ENCODE measurements at places on chromosomes 2 and 18. TPM values are rescaled to one million over a fixed set of nuclear protein-coding genes. Genes with fewer than 3 reads are reported as not detected.

EMILIN2 gene
- 53.4 TPM for total RNA-seq

PLEKHH2 gene
- total RNA-seq: 25.1 TPM

POTEE gene
- total RNA-seq: 0.62 TPM

NPHP1 gene
- 1.0 TPM for total RNA-seq

TRIM43 gene
- total RNA-seq: 0.25 TPM

PLCD4 gene
- total RNA-seq: 0.23 TPM

CXXC1 gene
- total RNA-seq: 94.9 TPM

TUBB8B gene
- not detected for total RNA-seq

SLC38A11 gene
- not detected for total RNA-seq

POTEJ gene
- total RNA-seq: not detected

RIT2 gene
- total RNA-seq: not detected

FAM237A gene
- not detected for total RNA-seq

ALPI gene
- not detected for total RNA-seq

PRKAG3 gene
- total RNA-seq: not detected

DNA sequence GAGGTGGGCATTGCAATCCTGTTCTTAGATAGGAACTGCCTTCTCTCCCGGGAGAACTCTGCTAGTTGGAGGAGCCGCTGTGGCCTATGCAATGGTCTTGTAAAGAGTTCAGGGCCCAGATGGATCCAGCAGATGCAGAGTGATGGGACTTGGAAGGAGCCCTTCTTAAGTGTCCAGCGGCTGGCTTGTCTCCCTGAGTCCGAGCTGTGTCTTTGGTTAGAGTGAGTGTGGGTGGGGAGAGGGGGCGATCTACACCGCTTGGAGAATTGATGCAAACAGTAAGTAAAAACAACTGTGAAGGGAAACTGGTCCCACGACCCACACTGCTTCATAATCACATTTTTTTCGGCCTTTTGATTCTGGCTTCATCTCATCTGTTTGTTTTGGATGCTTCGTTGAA, 89.8 kb upstream of the CYRIA start:
- H3K27me3 ChIP-seq: peaks cover 6% of the 10 kb centered on the region
- DNase-seq: no peak
- H3K36me3 ChIP-seq: no peaks in the 10 kb centered on the region
- no peaks in the 10 kb centered on the region for H3K4me1 ChIP-seq
- H3K27ac ChIP-seq: no peak overlapping the region

DNA sequence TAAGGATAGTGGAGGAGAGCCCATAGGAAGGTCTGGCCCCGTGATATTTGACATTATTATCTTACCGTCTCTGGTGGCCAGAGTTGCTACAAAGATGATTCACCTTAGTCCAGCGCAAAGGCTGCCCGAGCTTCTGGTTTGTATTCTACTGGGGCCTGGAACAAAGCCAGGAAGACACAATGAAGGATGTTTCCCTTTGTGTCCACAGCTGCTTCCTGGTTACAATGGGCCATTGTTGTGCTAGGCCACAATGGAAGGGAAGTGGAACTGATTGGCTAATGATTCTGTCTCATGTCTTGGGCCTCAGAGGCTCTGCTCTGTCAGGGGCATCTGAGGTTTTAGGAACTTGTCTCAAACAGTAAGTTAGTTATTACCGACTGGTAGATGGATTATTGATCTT, 132.2 kb downstream of the TDRD15 start:
- H3K27ac ChIP-seq: no peak overlapping the region
- no peaks in the 10 kb centered on the region for H3K36me3 ChIP-seq
- H3K4me3 ChIP-seq: no peak overlapping the region
- no peaks in the 10 kb centered on the region for H3K27me3 ChIP-seq
- DNase-seq: no peak

- no peaks in the 10 kb centered on the region for H3K36me3 ChIP-seq
- DNase-seq: no peak
- no peaks in the 10 kb centered on the region for H3K27me3 ChIP-seq
- H3K4me1 ChIP-seq: peaks cover 31% of the 10 kb centered on the region
- no peak overlapping the region for H3K4me3 ChIP-seq
Measured at GRCh38 chr18:77001041-77001440, 131.5 kb downstream of the MBP start.

GRCh38 chr2:157830696-157831570, 45.2 kb downstream of the ACVR1 start:
- H3K4me1 ChIP-seq: peaks cover 23% of the 10 kb centered on the region
- no peaks in the 10 kb centered on the region for H3K27me3 ChIP-seq
- peak overlapping the region; percentile 33 for H3K27ac ChIP-seq
- peaks cover 20% of the 10 kb centered on the region for H3K36me3 ChIP-seq
- H3K4me3 ChIP-seq: no peak overlapping the region

GRCh38 chr18:54359233-54359632, 1.5 kb downstream of the C18orf54 start:
- no peaks in the 10 kb centered on the region for H3K27me3 ChIP-seq
- no peak overlapping the region for H3K27ac ChIP-seq
- H3K36me3 ChIP-seq: peaks cover 22% of the 10 kb centered on the region
- peak overlapping the region; percentile 99 for H3K4me3 ChIP-seq

- no peak for DNase-seq
- peaks cover 30% of the 10 kb centered on the region for H3K4me1 ChIP-seq
- peaks cover 18% of the 10 kb centered on the region for H3K27me3 ChIP-seq
- H3K36me3 ChIP-seq: peaks cover 9% of the 10 kb centered on the region
- no peak overlapping the region for H3K4me3 ChIP-seq
- H3K27ac ChIP-seq: no peak overlapping the region
Measured at GRCh38 chr2:212975333-212975732, 176.1 kb downstream of the IKZF2 start.

DNA sequence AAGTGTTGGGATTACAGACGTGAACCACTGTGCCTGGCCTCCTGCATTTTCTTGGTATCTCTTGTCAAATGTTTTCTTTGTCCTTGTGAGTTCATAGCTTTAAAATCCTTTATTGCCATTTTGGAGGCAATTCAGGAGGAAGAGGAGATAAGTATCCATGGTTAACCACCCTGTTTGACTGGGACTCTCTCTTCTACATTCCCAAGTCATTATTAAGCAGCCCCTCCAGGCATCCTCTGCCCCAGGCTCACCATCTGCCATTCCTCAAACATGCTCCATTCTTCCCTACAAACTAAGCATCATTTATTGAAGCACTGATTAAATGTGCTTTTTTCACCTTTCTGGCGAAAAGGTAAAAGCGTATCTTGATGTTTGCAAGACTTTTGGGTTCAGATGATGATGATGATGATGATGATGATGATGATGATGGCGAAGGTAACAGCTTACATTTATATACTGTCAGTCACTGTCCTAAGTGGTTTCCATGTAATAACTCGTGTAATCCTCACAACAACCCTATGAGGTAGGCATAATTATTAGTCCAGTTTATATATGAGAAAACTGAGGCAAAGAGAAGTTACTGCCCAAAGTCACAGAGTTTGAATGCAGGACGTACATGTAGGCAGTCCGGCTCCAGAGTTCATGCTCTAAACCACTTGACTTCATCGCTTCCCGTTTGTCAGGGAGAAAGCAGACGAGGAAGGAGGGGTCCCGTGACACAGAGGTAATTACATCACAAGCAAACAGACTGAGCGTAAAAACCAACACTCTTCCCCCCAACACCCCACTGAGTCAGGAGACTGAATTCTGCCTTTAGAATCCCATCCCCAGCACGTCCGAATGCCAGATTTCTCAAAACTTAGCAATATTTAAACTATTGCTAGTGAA, 69.7 kb upstream of the ACKR3 start:
- no peak overlapping the region for H3K4me3 ChIP-seq
- no peak overlapping the region for H3K27ac ChIP-seq
- no peaks in the 10 kb centered on the region for H3K36me3 ChIP-seq
- no peak for DNase-seq
- peaks cover 15% of the 10 kb centered on the region for H3K27me3 ChIP-seq
- peaks cover 1% of the 10 kb centered on the region for H3K4me1 ChIP-seq

DNA sequence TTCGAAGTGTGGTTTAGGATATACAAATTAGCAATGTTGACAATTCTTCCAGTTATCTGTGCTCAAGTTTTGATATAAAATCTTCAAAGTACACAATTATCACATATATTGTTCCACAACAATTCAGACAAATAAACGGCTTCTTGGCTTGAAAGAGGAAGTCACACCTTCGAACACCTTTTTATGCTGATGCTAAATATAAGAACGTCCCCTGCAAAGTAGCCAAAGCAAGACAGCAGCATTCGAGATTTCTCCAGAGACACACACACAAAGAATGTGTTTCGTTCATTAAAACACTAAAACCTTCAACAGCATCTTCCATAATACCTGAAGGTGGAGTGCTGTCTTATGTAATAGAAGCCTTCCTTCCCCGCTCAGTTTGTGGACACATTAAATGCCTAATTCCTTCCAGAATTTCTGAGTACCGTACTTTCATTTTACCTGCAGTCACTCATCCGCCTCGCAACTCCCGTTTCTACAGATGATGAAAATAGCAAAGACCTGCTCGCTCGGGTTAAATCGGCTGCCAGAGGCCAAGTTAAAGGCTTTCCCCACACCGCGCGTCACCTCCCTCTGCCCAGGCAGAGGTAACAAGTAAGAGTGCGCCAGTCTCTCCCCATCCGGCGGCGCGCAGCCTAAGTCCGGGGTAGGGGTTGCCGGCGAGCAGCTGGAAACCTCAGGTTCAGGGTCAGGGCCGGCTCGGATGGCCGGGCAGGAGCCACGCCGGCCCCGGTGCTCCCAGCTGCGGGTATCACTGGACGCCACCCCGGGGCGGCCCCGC, 847 bp downstream of the SERPINE2 start:
- H3K27me3 ChIP-seq: peaks cover 43% of the 10 kb centered on the region
- H3K36me3 ChIP-seq: peaks cover 7% of the 10 kb centered on the region
- peak overlapping the region; percentile 13 for H3K27ac ChIP-seq

DNA sequence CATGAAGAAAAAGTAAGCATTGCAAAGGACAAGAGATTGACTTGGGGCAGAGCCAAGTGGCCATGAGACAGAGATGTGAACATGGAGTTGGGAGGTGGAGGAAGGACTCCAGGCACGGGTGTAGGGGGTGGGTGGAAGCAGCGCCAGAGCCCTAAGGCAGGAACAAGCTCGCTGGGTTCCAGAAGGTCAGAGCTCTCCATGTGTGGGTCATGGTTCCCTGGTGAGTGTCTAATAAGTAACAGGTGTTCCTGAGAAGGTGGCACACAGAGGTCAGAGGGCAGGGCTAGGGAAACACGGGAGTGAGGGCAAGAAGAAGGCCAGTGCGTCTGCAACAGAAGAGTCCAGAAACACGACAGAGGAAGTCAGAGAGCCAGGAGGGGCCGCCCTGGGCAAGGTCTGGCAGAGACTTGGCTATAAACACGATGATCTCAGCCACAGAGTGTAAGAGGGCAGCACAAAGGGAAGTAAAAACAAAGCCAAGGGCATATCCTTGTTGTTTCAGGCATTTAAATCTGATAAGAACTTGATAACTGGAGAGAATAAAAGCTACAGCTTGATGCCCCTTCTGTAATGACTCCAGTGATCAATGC, 260.8 kb downstream of the TGIF1 start:
- peaks cover 8% of the 10 kb centered on the region for H3K27me3 ChIP-seq
- H3K4me1 ChIP-seq: peaks cover 1% of the 10 kb centered on the region
- DNase-seq: no peak
- no peak overlapping the region for H3K27ac ChIP-seq

- no peak overlapping the region for H3K4me3 ChIP-seq
- H3K27ac ChIP-seq: no peak overlapping the region
- no peaks in the 10 kb centered on the region for H3K4me1 ChIP-seq
Measured at GRCh38 chr18:55967019-55967418, 379.0 kb upstream of the TCF4 start.

GRCh38 chr18:49412679-49413078, 47.8 kb downstream of the DYM start:
- H3K36me3 ChIP-seq: no peaks in the 10 kb centered on the region
- DNase-seq: no peak
- H3K4me1 ChIP-seq: peaks cover 23% of the 10 kb centered on the region
- H3K27ac ChIP-seq: peak overlapping the region; percentile 29
- H3K27me3 ChIP-seq: no peaks in the 10 kb centered on the region
- H3K4me3 ChIP-seq: no peak overlapping the region

DNA sequence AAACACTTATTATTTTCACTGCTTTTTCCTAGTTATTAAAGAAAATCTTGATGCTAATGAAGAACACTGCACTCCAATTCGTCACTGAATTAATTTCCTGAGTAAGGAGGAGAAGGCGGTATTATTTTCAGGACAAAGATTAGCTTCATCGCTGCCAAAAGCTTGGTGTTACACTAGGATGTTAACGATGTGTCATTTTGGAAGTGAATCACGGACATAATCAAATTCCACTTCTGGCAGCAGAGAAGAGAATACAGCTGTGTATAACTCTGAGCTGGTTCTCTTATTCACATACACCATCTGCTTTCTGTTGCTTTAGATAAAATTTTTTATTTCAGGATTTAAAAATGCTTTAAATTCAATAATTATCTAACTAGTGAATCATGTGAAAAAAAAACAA, 74.1 kb downstream of the SCG2 start:
- no peaks in the 10 kb centered on the region for H3K4me1 ChIP-seq
- H3K36me3 ChIP-seq: no peaks in the 10 kb centered on the region
- DNase-seq: no peak
- H3K27ac ChIP-seq: no peak overlapping the region
- no peak overlapping the region for H3K4me3 ChIP-seq

DNA sequence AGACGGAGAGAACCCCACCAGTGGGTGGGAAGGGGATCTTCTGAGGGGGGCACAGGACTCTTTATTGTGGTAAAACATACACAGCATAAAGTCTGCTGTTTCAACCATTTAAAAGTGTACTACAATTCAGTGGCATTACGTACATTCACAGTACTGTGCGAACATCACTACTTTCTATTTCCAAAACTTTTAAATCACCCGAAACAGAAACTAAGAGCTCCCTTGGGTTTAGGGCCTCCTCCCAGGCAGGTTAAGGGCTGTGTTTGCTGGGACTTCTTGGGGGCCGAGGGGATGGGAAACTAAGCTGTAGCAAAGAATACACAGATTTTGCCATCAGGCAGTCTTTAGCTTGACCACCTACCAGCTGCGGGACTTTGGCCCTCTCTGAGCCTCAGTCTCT, 242.0 kb downstream of the HAUS1 start:
- H3K27ac ChIP-seq: peak overlapping the region; percentile 1
- H3K27me3 ChIP-seq: no peaks in the 10 kb centered on the region
- H3K4me3 ChIP-seq: no peak overlapping the region
- peaks cover 23% of the 10 kb centered on the region for H3K4me1 ChIP-seq

DNA sequence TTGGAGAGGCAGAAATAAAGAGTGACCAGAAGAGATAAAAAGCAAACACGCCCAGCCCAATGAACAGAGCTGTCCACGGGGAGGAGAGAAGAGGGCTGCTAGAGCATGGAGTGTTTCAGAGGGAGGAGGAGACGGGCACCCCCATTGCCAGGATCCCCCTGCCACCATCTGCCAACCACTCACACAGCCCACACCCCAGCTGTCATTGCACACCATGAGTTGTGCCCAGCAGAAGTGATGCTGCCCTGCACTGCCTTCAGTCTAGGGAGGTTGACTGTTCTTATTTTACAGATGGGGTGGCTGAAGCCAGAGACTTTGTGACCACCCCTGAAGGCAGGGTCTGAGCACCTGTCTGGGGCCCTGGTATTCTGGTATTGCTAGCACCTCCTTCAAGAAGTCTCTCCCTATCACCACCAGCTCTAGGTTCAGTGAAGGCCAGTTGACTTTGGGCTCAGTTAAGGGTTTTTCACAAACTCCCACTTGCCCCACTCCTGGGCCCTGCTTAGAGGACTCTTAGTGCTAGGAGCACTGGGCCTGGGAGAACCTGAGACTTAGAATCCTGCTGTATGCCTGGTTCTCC, 2.4 kb downstream of the FABP1 start:
- no peak overlapping the region for H3K27ac ChIP-seq
- no peaks in the 10 kb centered on the region for H3K4me1 ChIP-seq
- DNase-seq: no peak
- no peak overlapping the region for H3K4me3 ChIP-seq

GRCh38 chr2:69947325-69947931, 14.0 kb downstream of the ASPRV1 start:
- peaks cover 47% of the 10 kb centered on the region for H3K4me1 ChIP-seq
- H3K4me3 ChIP-seq: no peak overlapping the region
- no peak for DNase-seq
- peaks cover 15% of the 10 kb centered on the region for H3K36me3 ChIP-seq
- H3K27me3 ChIP-seq: peaks cover 2% of the 10 kb centered on the region
